ENCODE measurements at places on chromosomes 1 and 21.

GRCh38 chr1:61122389-61122788 lies 40.0 kb downstream of the NFIA start:
- no peak for DNase-seq
- H3K27ac ChIP-seq: no peak overlapping the region
- no peaks in the 10 kb centered on the region for H3K36me3 ChIP-seq

- H3K4me1 ChIP-seq: peaks cover 78% of the 10 kb centered on the region
- no peaks in the 10 kb centered on the region for H3K27me3 ChIP-seq
- H3K36me3 ChIP-seq: no peaks in the 10 kb centered on the region
- no peak overlapping the region for H3K4me3 ChIP-seq
Measured at GRCh38 chr1:204093421-204093717, 20.5 kb downstream of the SOX13 start.

GRCh38 chr1:17828991-17829390 lies 73.9 kb downstream of the ACTL8 start:
- no peak for DNase-seq
- H3K4me3 ChIP-seq: no peak overlapping the region
- no peaks in the 10 kb centered on the region for H3K27me3 ChIP-seq
- H3K36me3 ChIP-seq: no peaks in the 10 kb centered on the region

GRCh38 chr1:192579010-192579738 lies 3.6 kb downstream of the RGS1 start:
- H3K27me3 ChIP-seq: no peaks in the 10 kb centered on the region
- DNase-seq: no peak
- no peaks in the 10 kb centered on the region for H3K36me3 ChIP-seq
- H3K4me3 ChIP-seq: no peak overlapping the region

- no peak for DNase-seq
- H3K27me3 ChIP-seq: no peaks in the 10 kb centered on the region
- peaks cover 17% of the 10 kb centered on the region for H3K4me1 ChIP-seq
- H3K27ac ChIP-seq: no peak overlapping the region
Measured at GRCh38 chr1:41429641-41430035, 54.8 kb downstream of the EDN2 start.

- no peaks in the 10 kb centered on the region for H3K27me3 ChIP-seq
- H3K4me1 ChIP-seq: peaks cover 17% of the 10 kb centered on the region
- no peaks in the 10 kb centered on the region for H3K36me3 ChIP-seq
- H3K27ac ChIP-seq: no peak overlapping the region
- DNase-seq: no peak
- H3K4me3 ChIP-seq: no peak overlapping the region
Measured at GRCh38 chr1:48466594-48466993, 5.4 kb downstream of the SPATA6 start.
